ENCODE measurements at places on chromosomes 7 and 10. TPM values are rescaled to one million over a fixed set of nuclear protein-coding genes. Genes with fewer than 3 reads are reported as not detected.

DNA sequence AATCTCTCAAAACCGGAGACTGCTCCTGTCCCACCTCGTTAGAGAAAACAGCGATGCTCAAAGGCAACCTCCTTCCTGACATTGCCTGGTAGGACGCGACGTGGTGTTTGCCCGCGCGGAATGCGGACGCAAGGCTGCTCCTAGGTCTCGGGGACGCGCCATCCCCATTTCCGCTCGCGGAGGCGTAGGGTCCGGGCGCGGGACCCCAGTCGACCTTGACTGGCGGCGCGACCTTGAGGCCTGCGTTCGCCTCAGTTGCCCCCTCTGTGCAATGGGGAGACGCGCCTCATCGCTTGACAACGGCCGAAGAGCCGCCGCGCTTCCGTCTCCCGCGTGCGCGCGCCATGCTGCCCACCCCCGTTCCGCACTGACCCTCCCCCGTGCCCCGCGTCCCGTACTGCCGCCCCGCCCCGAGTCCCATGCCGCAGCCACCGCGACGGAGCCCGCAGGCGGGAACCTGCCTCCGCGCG lies 412 bp upstream of the PPIA start:
- no peak for DNase-seq

GRCh38 chr7:36155811-36156361 lies 2.8 kb downstream of the EEPD1 start:
- no peak for DNase-seq

DNA sequence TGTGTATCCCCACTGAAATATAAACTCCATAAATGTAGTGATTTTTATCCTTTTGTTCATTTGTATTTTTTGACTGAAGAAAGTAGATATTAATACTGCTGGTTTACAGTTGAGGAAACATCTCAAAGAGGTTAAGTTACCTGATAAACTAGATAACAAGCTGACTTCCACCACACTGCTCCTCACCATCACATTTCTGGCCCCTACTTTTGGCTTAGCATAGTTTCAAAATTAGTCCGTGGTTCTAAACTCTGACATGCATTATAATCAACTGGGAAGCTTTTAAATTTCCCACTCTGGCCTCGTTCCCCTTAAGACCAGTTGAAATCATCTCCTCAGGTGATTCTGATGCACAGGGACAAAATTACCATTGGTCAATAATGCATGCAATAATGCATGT lies 43.5 kb downstream of the ANKIB1 start:
- DNase-seq, result no peak

Gene PKD2L1
- polyA plus RNA-seq, result 0.29 TPM

- no peak for DNase-seq
Observed at GRCh38 chr10:52451817-52452216, 137.7 kb downstream of the DKK1 start.

Gene ENTPD1
- 12.6 TPM for polyA plus RNA-seq

DNA sequence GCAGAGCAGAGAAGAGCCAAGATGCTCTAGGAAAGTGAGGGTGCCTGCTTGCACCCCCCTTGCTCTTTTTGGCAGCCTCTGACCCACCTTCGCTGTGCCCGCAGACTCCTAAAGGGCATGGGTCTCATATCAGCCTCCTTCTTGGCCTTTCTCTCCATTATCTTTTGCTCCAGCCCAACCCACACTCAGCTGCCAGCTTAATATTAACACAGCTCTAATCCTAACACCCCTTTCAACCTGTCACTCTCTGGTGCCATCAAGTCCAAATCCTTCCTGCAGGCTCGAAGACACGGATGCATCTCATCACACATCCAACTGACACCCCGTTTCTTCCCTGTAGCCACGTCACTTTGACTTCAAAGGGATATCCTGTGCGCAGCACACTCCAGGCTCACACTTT lies 171.6 kb upstream of the AUTS2 start:
- no peak for DNase-seq

Gene PNLIPRP3
- polyA plus RNA-seq, result not detected

- no peak for DNase-seq
Observed at GRCh38 chr7:43377196-43377960, 205.5 kb upstream of the STK17A start.

Gene ENO4
- 4.3 TPM for polyA plus RNA-seq

DNA sequence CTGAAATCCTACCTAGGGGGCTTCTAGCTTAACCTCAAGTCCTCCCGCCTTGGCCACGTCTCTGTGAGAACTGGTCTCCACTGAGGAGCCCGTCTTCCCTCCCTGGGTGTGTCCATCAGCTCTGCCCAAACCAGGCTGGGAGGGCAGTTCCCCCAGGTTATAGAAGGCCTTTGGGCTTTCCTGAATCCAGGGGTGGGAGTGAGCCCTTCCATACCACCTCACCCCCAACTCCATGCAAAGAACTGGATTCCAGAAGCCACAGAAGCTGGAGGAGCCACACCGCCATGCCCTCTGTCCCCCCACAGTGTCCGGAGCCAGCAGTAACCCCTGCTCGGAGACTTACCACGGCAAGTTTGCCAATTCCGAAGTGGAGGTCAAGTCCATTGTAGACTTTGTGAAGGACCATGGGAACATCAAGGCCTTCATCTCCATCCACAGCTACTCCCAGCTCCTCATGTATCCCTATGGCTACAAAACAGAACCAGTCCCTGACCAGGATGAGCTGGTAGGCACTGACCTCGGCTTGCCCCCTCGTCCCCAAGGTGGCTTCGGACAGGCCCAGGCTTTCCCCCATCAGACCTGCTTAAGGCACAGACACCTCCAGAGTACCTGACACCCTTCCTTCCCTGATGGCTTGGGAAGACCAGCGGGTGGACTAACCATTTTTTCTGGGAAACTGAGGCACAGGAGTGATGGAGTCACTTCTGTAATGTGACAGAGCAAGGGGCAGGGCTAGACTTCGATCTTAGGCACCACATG lies 4.7 kb downstream of the CPA1 start:
- no peak for DNase-seq
